Germinal center (tissue), 1 donor: ENCODE measurements at places on chromosomes 12 and 14.

- DNase-seq: no peak
Measured at GRCh38 chr12:18382236-18382885, 121.0 kb downstream of the PIK3C2G start.

GRCh38 chr12:15581006-15581405 lies 208.2 kb downstream of the EPS8 start:
- DNase-seq: no peak

DNA sequence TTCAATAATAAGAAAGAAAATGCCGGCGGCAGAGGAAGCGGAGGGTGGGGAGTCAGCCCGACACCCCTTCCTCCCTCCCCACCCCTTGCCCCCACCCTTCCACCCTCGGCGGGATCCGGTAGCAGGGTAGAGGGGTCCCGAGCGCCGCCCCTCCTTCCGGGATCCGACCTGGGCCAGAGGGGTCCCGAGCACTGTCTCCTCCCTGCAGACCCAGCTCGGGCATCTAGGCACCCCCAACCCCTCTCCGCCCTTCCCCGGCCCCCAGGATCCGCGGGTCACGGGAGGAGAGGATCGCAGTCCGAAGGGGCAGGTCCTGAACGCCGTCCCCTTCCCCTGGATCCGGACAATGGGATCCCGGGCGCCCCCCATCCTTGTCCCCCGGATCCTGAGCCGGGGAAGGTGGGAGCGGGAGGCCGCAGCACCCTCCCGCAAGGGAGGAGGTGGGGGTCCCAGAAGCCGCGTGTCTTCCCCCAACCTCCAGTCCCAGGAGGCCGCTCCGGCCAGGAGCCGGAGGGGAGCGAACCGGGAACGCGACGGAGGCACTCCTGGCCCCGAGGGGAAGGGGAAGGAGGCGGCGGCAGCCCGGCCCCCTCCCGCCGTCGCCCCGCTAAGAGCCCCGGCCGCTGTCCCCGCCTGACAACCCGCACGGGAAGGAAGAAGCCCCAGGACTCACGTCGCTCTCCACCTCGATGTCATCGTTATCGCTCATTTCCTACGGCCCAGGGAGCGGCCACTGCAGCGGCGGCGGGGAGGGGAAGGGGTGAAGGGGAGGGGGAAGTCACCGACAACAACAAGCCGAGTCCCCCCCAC lies 481 bp downstream of the MAX start:
- DNase-seq: peak; percentile 12

- peak; percentile 39 for DNase-seq
Measured at GRCh38 chr14:52131640-52132320, 62.9 kb upstream of the NID2 start.

GRCh38 chr14:100306998-100307765 lies 938 bp upstream of the SLC25A29 start:
- DNase-seq: no peak

GRCh38 chr14:104464907-104465306 lies 114.7 kb upstream of the C14orf180 start:
- no peak for DNase-seq

DNA sequence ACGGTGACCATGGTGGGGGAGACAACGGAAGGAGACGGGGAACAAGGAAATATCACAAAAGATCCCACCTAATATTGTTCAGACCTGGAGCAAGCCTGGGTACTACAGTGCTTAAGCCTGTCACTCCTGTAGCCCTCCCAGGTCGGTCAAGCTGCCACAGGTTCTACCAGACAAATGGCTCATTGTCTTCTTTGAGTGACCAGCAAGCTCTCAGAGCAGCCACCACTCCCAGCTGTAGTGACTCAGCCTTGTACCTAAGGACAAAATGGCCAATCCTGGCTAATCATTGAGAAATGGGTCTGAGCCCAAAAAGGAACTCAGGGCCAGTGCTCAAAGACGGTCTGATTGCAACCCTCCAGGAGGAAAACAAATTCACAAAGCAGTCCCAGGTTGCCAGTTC lies 238.4 kb upstream of the NOS1 start:
- DNase-seq: no peak

DNA sequence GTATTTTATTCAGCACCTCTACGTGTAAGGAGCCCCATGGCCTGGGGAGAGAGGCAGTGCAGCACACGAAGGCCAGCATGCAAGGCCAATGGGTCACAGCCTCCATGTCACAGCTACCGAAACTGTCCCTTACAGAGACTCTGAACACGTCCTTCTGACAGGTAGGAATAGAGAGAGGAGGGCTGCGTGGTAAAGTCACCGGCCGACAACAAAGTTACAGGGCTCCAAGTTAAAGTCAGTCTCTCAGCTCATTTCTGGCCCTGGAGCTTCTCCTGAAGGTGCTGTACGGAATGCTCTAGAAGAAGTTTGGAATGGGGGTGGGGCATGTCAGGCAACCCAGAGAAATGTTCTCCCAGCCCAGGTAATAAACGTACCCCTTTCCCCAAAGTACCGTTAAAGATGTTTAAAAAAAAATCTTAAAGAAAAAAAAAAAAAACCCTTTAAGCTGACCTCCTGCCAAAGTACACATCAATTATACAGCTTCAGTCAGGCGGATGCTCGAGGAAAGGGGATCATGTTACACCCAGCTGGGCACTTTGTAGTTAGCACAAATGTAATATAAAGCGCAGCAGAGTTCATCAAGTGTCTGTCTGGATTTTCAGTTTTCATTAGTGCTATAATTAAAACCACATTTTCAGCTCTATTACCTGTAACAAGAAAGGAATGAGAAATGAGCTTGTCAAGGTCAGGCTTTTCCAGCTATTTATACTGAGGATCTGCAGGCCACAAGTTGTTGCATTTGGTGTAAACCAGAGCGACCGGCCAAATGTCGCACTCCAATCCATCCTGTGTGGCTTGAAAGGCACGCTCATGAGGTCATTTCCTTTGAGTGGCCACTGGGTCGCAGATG lies 53.3 kb upstream of the CDKN3 start:
- no peak for DNase-seq
